Activated naive CD4-positive, alpha-beta T cell treated with anti-CD3 and anti-CD28 coated beads for 36 hours (primary cell): ENCODE measurements at places on chromosomes 11 and 22. TPM values are rescaled to one million over a fixed set of nuclear protein-coding genes. Genes with fewer than 3 reads are reported as not detected.

The MS4A4A gene
- total RNA-seq, result not detected

The C11orf16 gene
- total RNA-seq, result not detected

- DNase-seq, result no peak
- H3K27ac ChIP-seq, result no peak overlapping the region
- H3K4me1 ChIP-seq, result no peaks in the 10 kb centered on the region
- H3K4me3 ChIP-seq, result no peak overlapping the region
Observed at GRCh38 chr22:16964366-16964765, 43.7 kb downstream of the GAB4 start.

- H3K27ac ChIP-seq, result no peak overlapping the region
- peaks cover 20% of the 10 kb centered on the region for H3K27me3 ChIP-seq
- no peaks in the 10 kb centered on the region for H3K4me1 ChIP-seq
- no peaks in the 10 kb centered on the region for H3K36me3 ChIP-seq
Observed at GRCh38 chr11:69840371-69841169, 21.4 kb upstream of the FGF3 start.

- H3K27me3 ChIP-seq, result no peaks in the 10 kb centered on the region
- H3K36me3 ChIP-seq, result peaks cover 2% of the 10 kb centered on the region
- H3K27ac ChIP-seq, result no peak overlapping the region
- H3K4me3 ChIP-seq, result no peak overlapping the region
Observed at GRCh38 chr22:33743756-33744155, 176.5 kb downstream of the LARGE1 start.

- peaks cover 3% of the 10 kb centered on the region for H3K27me3 ChIP-seq
- no peak for DNase-seq
- no peak overlapping the region for H3K27ac ChIP-seq
- no peaks in the 10 kb centered on the region for H3K36me3 ChIP-seq
- H3K4me3 ChIP-seq, result no peak overlapping the region
Observed at GRCh38 chr11:20089367-20089766, 70.9 kb downstream of the DBX1 start.

GRCh38 chr11:114556135-114556534, 3.5 kb downstream of the NXPE1 start:
- H3K4me3 ChIP-seq, result no peak overlapping the region
- no peak for DNase-seq
- no peaks in the 10 kb centered on the region for H3K4me1 ChIP-seq
- no peak overlapping the region for H3K27ac ChIP-seq
- H3K27me3 ChIP-seq, result no peaks in the 10 kb centered on the region
- no peaks in the 10 kb centered on the region for H3K36me3 ChIP-seq

DNA sequence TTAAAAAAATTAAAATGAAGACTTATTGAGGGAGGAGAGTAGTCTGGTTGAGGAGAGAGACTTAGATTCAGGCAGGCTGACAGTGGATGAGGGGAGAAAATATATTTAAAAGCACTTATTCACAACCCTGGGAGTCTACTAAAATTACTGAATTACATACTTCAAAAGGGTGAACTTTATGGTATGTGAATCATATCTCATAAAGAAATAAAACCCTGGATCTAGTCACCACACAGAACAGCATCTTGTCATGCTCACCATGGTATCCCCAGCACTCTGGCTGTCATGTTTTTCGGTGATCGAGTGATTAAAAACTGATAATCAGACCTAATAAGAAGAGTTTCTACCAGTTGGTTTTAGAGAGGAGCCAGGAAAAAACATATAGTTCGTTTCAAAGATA, 11.0 kb downstream of the TEAD1 start:
- peaks cover 24% of the 10 kb centered on the region for H3K4me1 ChIP-seq
- no peaks in the 10 kb centered on the region for H3K36me3 ChIP-seq
- no peak overlapping the region for H3K4me3 ChIP-seq
- no peak for DNase-seq

DNA sequence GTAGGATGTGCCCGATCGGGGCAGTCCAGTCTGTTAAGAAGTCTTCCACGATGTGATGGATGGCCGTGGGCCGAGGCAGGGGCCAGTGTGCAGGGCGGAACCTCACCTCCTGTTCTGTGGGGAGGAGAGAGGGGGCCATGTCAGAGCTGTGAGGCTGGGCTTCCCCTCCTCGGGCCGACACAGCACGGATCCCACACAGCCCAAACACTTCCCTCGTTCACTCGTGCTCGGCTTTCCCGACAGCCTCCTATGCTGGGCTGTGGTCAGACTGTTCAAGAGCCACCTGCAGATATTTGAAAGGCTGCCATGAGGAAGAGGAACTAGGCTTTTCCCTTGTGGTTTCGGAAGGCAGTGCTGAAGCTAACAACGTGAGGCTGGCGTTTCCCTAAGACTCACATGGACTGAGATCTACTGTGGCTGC, 12.3 kb upstream of the TXN2 start:
- H3K27ac ChIP-seq, result no peak overlapping the region
- peaks cover 3% of the 10 kb centered on the region for H3K4me1 ChIP-seq
- peaks cover 53% of the 10 kb centered on the region for H3K36me3 ChIP-seq
- no peak for DNase-seq

DNA sequence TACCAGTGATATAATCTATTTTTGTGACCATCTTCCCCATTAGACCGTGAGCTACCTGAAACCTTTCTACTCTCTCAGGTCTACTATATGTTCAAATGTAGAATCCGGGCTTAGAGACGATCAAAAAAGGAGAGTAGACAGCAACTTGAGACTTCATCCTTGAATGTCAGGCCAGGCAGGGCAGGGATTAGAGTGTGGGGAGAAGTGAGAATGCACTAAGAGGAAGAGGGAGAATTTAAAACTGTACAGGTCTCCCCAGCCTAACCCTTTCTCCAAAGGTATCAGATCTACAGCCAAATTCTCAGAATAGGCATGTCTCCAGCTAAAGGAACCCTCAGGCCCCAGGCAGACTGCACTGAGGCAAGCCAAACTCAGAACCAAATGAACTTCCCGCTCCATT, 935 bp downstream of the LAMTOR1 start:
- peak overlapping the region; percentile 77 for H3K27ac ChIP-seq
- no peak for DNase-seq
- peaks cover 38% of the 10 kb centered on the region for H3K4me1 ChIP-seq

GRCh38 chr11:124898711-124899110, 1.0 kb upstream of the ROBO4 start:
- no peak overlapping the region for H3K4me3 ChIP-seq
- no peak overlapping the region for H3K27ac ChIP-seq
- H3K27me3 ChIP-seq, result peaks cover 7% of the 10 kb centered on the region
- peaks cover 6% of the 10 kb centered on the region for H3K4me1 ChIP-seq
- no peak for DNase-seq

GRCh38 chr22:45664136-45664646, 7.4 kb upstream of the ATXN10 start:
- no peak overlapping the region for H3K27ac ChIP-seq
- no peaks in the 10 kb centered on the region for H3K36me3 ChIP-seq
- H3K4me3 ChIP-seq, result no peak overlapping the region
- DNase-seq, result no peak
- peaks cover 11% of the 10 kb centered on the region for H3K27me3 ChIP-seq

GRCh38 chr11:65556470-65557279, 1.5 kb downstream of the LTBP3 start:
- DNase-seq, result no peak
- no peaks in the 10 kb centered on the region for H3K27me3 ChIP-seq
- peak overlapping the region; percentile 77 for H3K4me3 ChIP-seq
- H3K27ac ChIP-seq, result peak overlapping the region; percentile 91
